ENCODE measurements at places on chromosomes 12 and 14.

DNA sequence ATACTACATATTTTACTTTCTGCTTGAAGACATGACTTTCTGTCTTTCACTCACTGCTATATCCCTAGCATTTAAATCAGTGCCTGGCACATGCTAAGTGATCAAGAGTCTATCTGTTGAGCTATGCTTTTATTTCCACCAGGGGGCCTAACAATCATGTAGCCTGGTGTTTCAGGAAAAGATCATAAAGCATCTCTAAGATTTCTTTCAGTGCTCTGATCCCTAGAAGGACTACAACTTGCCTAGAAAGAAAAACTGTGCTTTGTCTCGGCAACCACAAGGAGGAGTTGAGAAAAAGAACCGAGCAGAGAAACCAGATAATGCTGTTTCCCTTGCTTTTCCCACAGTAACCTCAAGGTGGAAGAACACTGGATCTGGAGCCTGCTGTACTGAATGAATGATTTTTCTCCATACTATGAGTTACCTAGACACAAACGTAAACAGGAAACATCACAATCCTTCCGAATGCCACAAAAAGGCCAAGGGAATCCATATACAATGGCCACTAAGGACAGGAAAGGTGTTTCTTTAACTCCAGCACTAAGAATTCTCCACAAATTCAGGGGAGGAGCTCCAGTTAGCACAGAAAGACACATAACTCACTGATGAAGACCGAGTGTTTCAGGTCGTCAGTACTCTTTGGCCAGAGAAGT, 1.2 kb downstream of the CRY1 start:
- peak; percentile 53 for DNase-seq

- no peak for DNase-seq
Measured at GRCh38 chr12:92739113-92739512, 36.3 kb downstream of the PLEKHG7 start.

- no peak for DNase-seq
Measured at GRCh38 chr12:89799316-89799715, 90.7 kb upstream of the ATP2B1 start.

GRCh38 chr12:47757840-47758583, 668 bp downstream of the RAPGEF3 start:
- no peak for DNase-seq

- peak; percentile 17 for DNase-seq
Measured at GRCh38 chr12:27922531-27923139, 49.9 kb downstream of the PTHLH start.

DNA sequence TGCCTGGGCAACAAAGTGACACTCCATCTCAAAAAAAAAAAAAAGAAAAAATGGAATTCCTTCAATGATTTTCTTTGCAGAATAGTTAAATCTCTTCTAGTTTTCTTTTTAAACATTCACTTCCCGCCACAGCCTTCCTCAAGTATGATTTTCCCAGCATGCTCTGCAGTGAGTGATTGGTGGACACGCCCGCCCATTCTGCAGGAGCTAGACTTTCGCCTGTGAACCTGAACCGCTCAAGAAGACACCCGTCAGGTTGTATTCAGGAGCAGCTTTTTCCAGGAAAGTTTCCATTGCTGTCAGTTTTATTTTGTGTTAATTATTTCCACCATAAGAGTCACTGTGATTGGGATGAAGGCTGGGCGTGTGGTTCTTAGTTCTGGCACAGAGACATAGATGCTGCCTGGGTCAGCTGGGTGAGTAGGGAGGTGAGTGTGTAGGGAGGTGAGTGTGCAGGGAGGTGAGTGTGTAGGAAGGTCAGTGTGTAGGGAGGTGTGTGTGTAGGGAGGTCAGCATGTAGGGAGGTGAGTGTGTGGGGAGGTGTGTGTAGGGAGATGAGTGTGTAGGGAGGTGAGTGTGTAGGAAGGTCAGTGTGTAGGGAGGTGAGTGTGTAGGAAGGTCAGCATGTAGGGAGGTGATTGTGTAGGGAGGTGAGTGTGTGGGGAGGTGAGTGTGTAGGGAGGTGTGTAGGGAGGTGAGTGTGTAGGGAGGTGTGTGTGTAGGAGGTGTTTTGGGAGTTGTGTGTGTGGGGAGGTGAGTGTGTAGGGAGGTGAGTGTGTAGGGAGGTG, 76.2 kb downstream of the KIF26A start:
- DNase-seq: no peak

DNA sequence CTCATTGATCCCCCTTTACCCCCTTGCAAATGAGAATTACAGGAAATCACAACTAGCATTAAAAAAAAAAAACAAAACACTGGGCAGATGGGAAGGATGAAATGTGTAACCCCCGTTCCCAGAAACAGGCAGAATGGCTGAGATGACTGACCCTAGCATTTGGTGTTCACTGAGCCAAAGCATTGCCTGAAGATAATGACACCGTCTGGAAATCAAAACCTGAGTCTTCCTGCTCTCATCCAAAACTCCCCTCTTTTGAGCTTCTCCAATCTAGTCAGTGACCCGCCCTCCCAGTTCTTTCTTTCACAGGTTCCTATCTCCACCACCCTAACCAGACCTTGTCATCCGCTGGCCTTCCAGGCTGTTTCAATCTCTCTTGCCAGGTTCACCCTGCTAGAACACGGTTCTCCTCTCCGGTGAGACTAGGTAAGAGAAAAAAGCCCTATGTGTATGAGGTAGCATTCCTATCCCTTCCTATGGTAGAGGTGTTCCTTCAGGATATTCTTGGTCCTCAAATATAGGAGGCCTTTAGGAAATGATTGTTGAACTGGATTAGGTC, 21.3 kb downstream of the SUSD6 start:
- no peak for DNase-seq

DNA sequence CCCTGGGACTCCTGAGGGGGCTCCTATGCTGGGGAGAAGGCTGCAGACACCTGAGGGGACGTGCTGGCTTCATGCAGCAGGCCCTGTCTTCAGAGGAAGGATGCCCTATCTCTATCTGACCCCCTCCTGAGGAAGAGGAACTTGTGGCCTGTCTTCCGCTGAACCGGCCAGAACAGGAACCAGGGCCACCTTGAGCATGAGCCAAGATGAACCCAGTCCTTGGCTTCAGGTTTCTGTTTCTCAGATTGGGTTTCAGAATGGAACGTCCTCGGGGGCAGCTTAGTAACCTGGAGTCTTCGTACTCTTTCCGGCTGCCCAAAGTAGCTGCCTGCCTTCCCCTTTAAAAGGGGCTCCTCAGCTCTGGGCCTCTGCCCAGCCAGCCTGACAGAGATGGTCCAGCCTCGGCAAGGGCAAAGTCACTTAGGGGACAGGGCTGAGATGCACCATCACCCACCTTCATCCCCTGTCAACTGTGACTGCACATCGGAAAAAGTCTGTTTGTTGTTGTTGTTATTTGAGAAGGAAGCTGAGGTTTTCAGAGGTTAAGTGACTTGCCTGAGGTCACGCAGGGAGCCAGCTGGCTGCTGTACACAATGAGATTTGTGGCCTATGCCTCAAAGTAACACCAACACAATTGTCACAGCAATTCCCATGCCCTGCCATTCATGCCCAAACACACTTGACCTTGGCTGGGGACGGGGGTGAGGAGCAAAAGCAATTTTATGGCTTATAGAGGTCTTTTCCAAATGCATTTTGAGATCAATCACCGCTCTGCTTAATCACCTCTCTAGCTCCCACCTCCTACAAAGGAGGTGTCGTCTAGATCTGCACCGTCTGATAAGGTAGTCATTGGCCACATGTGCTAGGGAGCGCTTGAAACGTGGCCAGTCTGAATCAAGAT, 13.4 kb downstream of the ASB2 start:
- DNase-seq: no peak

DNA sequence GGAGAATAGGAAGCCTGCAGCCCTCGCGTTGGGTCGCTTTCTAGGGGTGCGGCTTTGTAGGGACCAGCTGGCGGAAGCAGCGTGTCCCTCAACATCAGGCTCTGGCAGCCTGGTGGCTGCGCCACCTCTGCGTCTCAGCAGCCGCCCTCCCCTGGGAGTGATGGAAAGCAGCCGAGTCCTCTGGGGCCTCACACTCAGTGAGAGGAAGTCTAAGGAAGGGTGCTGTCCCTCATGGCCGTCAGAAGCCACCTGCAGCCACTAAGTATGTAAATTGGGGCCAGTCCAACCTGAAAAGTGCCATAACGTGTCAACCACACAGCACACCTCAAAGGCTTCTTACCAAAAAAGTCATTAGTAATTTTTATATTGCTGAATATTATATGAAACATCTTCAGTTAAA, 80.3 kb downstream of the WDR20 start:
- no peak for DNase-seq

DNA sequence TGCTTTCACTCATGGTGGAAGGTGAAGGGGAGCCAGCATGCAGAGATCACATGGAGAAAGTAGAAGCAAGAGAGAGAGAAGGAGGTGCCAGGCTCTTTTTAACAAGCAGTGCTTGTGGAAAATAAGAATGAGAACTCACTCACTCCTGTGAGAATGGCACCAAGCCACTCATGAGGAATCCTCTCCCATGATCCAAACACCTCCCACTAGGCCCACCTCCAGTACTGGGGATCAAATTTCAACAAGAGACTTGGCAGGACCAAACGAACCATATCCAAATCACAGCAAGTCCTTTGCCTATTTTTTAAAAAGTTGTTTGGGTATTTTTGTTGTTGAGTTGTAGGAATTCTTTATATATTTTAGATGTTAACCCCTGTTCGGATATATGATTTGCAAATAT, 245.9 kb upstream of the ARID2 start:
- DNase-seq: no peak

DNA sequence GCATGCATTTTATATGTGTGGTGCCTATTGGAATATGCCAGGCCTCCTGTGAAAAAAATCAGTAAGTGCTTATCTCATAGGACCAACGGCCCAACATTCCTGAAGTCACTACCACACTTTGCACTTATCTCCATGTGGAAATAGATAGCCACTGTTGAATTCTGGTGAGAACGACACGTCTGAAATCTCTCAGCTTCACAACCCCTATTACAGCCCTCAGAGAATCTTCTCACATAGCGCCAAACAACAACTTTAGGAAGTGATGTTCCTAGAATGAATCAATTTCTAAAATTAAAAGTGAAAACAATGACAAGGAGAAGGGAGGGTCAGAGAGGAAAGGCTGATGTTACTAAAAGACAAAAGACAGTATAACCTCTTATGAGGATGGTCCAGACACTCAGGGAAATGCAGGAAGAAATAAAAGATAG, 270.8 kb upstream of the BTG1 start:
- no peak for DNase-seq

DNA sequence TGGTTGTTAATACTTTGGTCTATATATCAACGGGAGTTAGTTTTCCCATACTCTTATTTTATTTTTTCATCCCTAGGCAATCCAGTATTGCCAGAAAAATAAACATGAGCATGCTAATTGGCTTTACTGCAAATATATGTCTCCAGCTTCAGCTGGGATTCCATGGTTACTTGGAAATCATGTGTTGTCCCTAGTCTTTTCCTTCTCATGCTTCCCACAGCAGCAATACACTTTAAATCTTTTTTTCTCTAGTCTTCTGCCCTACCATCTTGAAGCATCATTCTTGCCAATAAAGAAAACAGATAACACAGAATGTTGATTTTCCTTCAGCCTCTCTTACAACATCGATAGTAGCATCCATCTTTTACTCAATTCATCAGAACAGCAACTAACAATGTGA, 60.2 kb downstream of the SLC2A13 start:
- no peak for DNase-seq

DNA sequence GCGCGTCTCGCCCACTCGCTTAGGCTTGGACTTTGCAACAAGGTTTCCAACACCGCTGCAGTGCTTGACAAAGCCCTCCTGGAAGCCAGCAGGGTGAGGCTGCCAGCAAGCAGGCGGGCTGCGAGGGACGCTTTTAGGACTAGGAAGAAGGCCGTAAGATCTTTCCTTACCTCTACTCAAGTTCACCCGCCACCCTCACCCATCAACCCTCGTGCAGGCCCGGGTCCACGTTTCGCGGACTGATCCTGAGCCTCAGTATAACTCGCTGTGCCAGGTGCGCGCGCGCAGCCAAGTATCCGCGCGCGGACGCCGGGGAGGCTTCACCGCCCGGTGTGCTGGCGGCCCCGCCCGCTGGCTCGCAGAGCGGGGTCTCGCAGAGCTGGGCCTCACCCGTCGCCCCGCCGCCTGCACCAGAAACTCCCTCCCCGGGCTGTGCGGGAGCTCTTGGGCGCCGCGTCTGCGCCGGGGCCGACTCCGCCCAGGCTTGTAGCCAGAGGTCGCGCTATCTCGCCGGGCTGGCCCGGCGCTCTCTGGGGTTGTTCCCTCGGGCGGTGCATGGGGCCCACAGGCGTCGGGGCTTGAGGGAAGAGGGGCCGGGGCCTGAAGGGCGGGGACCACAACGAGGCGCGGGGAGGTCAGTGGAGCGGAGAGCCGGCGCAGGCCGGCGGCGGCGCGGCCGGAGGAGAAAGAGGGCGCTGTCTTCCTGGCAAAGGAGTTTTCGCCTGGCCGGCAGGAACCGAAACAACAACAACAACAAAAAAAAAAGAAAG, 7.6 kb upstream of the SIX1 start:
- peak; percentile 69 for DNase-seq
